NCI-H1930 (cell line): ENCODE measurements at places on chromosomes 13 and 19.

DNA sequence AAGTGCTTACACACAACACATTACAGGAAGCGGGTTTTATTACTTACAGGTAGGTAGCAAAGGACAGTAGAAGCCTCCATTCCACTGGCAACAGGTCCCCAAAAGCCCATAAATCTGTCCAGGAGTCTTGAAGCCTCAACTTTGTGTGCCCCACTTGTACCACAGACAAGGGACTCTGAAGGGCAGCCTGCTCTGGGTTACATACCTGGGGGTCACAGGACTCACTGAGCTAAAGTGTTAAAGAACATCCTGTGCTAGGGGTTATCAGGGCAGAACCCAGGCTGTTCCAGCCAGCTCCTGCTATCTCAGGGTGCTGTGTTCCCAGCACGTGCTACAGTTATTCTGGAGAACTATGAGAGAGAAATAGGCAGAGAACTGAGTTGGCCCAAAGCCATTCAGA is 230.9 kb upstream of the SLC10A2 start:
- DNase-seq, result no peak

DNA sequence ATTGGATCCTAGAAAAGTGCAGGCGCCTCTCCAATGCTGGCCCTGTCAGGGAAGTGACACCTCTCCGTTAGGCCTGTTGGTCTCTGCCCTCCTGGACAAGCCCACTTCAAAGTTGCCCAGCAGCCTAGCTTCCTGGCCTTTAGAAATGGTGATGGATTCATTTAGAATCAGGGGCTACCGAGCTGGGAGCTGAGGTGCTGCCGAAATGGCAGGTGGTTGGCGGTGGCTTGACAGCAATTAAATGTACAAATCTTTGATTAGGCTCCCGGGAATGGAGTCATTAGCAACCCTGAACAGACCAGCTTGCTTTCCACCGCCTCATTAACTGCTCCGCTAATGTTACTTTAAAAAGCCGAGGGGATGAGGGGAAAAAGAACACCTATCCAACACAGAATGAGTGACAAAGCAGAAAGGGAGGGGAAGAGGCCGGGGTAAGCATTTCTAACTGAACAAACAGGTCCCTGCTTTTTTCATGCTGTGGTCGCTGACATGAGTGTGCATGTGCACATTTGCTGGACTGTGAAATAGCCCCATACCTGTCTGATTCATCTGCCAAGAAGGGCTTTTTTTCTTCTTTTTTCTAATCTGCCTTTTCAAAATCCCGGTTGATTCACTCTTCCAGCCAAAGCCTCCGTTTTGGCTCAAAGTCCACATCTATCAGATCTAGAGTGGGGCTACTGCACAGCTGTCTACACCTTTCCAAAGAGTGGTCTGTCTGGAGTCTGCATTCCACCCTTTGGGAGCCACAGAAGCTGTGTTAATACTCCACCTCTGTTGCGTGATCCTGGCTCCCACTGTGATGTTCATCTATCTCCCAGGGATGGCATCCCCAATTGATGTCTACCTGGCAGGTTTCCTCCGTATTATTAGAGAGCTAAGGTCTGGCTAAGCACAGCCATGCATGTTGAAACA is 431.9 kb downstream of the COG6 start:
- peak; percentile 17 for DNase-seq

DNA sequence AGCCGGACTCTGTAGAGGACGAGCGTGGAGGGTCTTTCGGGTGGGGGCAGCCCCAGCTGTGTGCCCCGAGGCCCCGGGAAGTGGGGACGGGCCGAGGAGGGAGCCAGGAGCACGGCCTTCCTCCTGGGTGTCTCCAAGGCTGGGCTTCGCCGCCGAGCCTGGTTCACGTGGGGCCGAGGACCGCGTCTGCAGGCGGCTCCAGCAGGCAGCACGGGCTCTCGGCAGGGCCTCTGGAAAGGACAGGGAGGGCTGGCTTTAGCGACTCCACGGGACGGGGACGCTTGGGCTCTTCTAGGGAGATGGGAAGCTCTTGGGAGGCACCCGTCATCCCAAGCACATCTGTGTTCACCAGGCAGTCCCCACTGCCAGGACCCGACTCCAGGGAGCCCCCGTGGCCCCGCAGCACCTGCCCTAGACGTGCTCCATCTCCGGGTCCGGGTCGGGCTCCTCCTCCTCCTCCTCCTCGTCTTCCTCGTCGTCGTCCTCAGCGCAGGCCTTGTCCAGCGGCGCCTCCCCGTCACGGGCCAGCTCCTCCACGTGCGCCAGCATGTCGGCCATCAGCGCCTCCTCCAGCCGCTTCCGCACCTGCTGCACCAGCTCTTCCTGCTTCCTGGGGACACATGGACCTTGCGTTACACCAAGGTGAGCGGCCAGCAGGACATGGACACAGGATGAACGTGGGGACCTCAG is 9.9 kb upstream of the MEX3D start:
- no peak for DNase-seq

GRCh38 chr13:82847595-82847994 is 1034.7 kb downstream of the SLITRK1 start:
- no peak for DNase-seq

GRCh38 chr19:20385061-20385460 is 180.5 kb downstream of the ZNF737 start:
- DNase-seq, result no peak

DNA sequence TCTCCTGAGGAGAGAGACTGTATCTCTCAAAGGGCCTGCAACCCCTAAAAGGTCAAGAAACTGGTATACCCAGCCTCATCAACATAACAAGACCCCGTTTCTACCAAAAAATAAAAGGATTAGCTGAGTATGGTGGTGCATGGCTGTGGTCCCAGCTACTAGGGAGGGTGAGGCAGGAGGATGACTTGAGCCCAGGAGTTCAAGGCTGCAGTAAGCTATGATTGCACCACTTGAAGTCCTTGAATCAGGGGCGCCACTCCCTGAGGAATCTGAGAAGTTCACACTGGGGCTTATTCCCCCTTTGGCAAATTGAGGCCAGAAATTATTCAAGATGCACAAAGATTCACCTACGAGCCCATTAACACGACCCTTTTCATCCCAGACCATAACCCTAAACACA is 83.0 kb downstream of the TSHZ3 start:
- no peak for DNase-seq

DNA sequence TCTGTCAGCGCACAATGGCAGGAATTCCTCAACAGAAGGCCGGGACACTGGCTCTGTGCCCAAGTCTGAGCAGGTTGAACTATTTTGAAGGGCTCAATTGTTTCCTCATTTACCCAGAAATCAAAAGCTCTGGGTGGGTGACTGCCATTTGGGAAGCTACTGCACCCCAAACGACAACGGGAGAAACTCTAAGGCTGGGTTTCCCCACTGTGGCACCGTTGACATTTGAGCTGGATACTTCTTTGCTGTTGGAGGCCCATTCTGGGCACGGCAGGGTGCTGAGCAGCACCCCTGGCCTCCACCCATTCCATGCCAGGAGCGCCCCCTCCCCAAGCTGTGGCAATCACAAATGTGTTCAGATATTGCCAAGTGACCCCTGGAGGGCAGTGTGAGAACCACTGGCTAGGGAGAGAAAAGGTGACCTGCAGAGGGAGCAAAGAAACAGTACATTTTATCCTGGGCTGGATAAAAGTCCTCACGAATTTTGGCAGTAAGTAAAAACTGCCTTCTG is 62.5 kb downstream of the RFX2 start:
- DNase-seq, result no peak

- DNase-seq, result no peak
Measured at GRCh38 chr13:111513766-111514609, 193.5 kb downstream of the TEX29 start.

DNA sequence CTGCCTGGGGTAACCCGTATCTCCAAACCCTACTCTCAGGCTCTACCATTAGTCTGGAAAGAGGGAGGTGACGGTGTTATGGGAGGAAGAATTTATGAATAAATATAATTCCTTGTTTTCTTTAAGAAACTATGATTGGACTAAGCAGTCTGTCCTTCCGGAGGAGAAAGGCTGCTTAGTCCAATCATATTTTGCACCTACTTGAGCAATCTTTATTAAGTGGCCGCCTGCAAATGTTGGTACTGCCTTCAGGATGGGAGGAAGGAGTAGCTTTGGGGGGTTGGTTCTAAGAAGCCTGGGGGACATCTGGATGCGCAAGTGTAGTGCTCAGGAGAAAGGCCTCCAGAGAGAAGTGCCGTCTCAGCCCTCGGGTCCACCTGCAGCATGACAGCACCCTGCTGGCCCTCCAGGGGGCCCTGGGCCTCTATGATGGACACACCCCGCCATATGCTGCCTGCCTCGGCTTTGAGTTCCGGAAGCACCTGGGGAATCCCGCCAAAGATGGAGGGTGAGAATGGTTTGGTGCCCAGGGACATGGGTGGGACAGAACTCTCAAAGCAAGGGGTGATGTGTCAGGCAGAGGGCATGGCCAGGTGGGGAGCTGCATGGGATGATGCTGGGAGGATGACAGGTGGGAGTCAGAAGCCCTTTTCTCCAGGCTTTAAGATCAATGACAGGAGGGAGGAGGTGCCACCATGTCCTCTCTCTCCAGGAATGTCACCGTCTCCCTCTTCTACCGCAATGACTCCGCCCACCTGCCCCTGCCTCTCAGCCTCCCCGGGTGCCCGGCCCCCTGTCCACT is 4.1 kb downstream of the ACP4 start:
- DNase-seq, result peak; percentile 30

DNA sequence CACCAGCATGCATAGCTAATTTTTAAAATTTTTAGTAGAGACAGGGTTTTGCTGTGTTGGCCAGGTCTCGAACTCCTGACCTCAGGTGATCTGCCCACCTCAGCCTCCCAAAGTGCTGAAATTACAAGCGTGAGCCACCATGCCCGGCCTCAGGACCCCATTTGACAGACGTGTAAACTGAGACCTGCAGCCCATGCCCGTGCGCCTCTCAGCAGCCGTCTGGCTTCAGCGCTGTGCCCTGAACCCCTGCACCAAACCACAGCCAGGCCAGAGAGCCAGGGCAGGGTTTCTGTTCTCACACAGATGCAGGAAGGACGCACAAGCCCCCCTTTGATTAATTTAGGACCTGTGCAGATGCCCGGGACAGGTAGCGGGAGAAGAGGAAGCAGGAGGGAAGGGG is 7.3 kb upstream of the FFAR1 start:
- DNase-seq, result no peak

- no peak for DNase-seq
Measured at GRCh38 chr19:49064029-49064629, 489 bp downstream of the NTF4 start.

DNA sequence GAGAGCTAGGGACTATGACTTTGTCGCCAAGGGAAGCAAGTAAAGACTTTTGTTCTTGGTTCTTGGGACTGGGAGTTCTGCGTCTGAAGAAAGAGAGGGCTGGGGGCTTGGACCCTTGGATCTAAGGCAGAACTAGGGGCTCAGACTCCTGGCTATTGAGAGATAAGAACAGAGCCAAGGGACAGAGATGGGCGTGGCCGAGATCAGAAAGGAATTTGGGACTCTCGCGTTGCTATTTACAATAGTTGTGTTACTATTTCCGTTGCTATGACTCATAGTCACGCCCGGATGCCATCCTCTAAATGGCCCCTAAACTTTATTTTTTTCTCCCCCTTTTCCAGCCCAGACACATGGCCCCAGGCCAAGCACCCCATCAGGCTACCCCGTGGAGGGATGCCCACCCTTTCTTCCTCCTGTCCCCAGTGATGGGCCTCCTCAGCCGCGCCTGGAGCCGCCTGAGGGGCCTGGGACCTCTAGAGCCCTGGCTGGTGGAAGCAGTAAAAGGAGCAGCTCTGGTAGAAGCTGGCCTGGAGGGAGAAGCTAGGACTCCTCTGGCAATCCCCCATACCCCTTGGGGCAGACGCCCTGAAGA is 759 bp downstream of the PPP1R15A start:
- peak; percentile 31 for DNase-seq

- no peak for DNase-seq
Measured at GRCh38 chr13:28967029-28967915, 147.1 kb downstream of the MTUS2 start.

GRCh38 chr19:6097911-6098310 is 12.4 kb downstream of the RFX2 start:
- no peak for DNase-seq

- no peak for DNase-seq
Measured at GRCh38 chr19:18629166-18630088, 7.4 kb upstream of the KLHL26 start.

- no peak for DNase-seq
Measured at GRCh38 chr13:113812178-113813040, 51.5 kb downstream of the GAS6 start.

DNA sequence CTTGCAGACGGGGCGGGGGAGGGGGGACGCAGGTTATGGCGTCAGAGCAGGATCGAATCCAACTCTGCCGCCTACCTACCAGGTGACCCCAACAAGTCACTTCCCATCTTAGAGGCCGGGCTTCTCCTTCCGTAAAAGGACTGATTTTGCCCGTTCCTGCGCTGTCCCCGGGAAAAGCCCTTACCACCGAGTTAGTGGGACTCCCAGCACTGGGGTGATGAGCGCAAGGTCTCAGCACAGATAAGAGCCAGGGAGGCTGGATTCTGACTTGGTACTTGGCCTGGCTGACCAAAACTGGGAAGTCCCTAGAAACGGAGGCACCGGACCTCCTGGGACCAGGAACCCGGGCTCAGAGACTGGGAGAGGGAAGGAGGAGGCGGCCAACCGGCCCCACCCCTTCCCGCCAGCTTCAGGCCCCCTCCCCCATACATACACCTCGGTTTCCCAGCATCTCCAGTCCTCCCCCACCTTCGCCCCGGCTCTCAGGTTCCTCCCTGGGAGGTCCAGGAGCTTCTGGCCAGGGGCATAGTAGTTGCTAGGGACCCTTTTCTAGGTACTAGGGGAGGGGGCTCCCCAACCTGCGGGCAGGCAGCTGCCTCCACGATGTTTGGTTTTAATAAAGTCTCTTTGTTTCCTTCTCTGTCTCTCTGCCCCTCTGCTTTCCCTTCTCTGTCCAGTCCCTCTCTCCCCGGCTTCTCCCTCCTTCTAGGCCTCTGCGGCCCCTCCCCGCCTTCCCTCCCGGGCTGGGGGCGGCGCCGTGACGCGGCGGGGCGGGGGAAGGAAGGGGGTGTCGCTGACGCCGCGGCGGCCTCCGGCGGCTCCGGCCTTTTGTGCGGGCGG is at the start of gene GRAMD1A:
Gene GRAMD1A, plus strand, starts transcription at position 826 of the 840 bp plus-strand sequence. CDS start 156 bp downstream, outside the sequence.
- DNase-seq, result peak; percentile 70

DNA sequence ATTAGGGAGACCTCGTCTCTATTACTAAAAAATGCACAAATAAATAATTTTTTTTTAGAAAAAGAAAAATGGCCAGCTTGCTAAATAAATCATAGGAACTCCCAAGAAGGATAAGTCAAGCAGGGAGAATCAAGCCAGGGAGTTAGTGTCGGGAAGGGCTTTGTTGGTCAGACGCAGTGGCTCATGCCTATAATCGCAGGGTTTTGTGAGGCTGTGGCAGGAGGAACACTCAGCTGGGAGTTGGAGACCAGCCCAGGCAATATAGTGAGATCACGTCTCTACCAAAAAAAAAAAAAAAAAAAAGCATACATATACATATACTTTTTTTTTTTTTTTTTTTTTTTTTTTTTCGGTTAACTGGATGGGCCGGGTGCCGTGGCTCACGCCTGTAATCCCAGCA is 9.0 kb downstream of the NACC1 start:
- DNase-seq, result no peak
